CD4-positive, alpha-beta T cell treated with Interleukin-4 for 1 hour (primary cell): ENCODE measurements at places on chromosomes 5 and 9.

DNA sequence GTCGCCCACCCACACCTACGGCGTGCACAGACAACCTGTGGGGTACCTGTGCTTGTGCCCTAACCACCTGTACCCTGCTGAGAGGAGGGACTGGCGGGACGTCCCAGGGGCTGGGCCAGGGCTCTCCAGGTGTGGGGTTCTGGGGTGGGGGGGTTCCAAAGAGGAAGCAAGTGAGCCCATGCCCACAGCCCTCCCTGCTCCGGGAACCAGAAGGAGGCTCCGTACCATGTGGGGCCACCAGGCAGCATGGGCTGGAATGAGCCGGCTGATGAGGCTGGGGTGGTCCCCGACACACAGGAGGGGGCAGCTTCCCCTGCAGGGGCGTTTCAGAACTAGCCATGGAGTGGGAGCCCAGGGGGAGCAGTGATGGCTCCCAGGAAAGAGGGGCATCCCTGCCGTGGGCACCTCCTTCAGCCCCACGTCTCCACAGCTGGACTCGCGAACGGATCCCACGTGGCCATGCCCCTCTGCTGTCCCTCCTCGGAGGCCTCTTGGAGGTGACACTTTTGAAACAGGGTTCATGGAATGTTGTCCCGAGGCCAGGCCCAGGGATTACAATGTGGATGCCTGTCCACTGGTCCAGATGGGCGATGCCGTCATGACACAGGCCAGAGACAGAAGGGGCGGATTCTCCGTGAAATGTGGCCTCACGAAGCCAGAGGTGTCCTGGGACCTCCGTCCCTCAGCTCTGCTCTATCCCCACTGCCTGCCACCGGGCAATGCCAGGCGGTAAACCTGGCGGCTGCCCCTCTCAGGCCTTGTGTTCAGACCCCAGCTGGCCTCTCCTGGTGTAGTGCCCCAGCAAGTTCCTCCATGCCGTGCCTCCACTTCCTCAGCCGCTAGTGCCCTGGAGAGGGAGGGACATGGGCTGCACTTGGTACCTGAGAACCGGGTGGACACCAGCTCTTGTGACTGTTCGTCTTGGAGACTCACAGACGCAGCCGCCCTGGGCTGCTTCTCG lies 33.6 kb upstream of the IRX4 start:
- no peak for DNase-seq

DNA sequence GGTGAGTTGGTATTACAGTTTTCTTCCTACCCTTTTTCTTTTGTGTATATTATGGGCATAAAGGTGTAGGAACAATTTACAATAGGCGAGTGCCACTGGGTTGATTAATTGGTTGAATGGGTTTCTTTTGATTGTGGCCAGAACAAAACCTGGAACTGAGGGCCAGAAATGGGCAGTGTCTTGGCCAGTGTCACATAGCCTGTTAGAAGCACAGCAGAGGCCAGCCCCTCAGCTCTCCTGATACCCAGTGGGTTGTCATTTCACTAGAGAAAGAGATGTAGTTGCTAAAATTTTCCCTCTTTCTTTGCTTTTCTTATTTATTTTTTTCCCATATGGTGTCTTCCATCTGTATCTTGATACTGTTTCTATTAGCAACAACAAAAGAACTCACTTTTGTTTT lies 38.8 kb upstream of the SEMA6A start:
- no peak for DNase-seq

DNA sequence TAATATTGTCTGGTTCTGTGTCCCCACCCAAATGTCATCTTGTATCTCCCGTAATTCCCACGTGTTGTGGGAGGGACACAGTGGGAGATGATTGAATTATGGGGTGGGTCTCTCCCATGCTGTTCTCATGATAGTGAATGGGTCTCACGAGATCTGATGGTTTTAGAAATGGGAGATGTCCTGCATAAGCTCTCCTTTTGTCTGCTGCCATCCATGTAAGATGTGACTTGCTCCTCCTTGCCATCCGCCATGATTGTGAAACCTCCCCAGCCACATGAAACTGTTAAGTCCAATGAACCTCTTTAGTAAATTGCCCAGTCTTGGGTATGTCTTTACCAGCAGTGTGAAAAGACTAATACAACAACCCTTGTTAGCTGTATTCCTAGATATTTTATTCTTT lies 44.5 kb downstream of the GIN1 start:
- no peak for DNase-seq

DNA sequence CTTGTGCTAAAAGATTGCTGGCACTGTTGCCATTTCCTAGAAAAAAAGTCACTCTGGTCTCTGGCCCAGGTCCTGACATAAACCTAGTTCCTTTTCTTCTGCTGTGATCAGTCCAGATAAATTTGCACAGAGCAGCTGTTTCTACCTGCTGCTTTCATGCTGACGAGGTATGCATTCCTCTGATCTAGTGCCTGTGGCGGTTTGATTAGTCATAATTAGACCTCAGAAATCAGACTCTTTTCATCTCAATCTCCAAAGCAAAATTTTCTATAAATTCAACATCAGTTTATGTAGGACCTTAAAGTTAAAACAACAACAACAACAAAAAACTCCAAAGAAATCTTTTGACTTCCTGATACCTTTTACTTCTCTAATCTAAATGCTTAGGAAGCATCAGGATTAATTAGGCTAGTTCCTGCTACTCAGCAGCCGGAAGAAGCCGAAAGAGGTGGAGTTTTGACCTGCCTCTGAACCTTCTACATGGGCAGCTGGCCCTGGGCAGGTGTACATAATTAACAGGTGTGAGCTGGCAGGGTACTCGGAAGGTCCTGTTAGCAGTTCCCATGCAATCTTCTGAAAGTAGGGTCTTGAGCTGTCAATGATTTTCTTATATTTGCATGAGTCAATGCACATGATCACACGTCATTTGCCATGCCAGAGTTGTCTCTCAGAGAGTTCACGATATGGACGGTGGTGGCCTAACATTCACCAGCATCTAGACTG lies 83.3 kb upstream of the CCDC112 start:
- DNase-seq = no peak

DNA sequence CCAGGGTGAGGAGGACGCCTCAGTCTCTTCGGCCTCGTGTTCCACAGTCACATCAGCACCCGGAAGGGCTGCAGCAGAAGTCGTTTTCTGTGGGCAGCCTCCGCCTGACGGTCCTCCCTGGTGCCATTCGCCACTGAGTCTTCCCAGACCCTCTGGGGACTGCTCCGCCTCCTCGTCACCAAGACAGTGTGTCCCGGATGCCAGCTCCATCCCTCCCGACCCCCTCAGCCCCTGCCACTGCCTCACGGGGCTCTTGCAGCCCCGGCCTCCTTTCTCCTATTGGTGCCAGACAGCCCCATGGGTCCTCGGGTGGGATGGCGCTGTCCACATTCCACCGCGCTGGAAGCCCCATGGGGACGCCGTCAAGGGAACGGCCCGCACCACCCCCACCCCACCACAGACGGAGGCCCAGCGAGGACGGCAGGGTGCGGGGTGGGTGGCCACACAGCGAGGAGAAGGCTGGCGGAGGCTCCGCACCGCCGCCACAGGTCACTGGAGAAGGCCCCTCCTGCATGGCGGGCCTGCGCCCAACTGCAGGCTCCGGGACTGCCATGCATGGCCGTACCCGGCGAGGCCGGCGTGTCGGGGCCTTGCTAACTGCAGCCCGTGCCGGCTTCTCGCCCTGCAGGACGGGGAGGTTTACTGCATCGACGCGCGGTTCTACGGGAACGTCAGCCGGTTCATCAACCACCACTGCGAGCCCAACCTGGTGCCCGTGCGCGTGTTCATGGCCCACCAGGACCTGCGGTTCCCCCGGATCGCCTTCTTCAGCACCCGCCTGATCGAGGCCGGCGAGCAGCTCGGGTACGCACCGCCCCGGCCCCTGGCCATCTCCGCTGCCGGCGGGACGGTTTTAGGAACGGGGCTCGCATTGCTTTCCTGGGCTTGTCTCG lies 43.6 kb upstream of the CACNA1B start:
- DNase-seq = no peak

DNA sequence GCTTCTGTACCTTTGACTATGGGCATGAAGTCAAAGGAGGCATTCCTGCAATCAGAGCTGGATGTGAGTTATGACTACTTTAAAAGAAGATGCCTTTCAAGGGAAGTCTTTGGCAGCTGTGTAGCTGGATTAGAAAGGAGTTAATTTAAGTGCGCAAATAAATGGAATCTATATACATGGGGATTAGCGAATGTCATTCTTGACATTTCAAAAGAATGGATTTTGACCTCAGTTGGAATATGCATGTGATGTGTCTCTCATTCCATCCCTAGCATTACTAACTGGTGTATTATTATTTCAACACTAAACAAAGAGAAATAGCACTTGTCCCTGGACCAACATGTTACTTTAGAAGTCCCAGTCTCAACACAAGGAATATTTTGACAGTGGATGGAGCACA lies 359.6 kb upstream of the SLC24A2 start:
- no peak for DNase-seq

GRCh38 chr9:106620866-106621265 lies 242.1 kb upstream of the ZNF462 start:
- DNase-seq = no peak

- DNase-seq = no peak
These were observed 311.3 kb upstream of the GRIN3A start for GRCh38 chr9:102049586-102050246.

DNA sequence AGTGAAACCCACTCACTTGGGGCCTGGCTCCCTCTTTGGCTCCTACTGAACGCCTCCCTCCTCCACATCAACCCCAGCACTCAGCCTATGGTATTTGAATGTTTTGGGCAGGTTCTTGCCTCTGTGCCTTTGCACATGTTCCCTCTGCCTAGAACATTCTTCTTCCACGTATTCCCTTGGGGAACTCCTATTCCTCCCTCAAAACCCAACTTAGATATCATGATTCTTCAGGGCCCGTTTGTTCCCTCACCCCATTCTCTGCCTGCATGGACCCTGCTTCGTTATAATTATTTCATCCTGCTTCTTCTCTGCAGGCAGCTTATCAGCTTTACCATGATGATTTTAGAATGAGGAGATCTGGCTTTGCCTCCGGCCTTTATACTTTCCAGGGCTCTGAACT lies 215.0 kb upstream of the IER5L start:
- DNase-seq = no peak

- DNase-seq = no peak
These were observed 39.3 kb upstream of the SHB start for GRCh38 chr9:38108326-38108725.

GRCh38 chr5:11992518-11992917 lies 88.3 kb upstream of the CTNND2 start:
- DNase-seq = no peak

DNA sequence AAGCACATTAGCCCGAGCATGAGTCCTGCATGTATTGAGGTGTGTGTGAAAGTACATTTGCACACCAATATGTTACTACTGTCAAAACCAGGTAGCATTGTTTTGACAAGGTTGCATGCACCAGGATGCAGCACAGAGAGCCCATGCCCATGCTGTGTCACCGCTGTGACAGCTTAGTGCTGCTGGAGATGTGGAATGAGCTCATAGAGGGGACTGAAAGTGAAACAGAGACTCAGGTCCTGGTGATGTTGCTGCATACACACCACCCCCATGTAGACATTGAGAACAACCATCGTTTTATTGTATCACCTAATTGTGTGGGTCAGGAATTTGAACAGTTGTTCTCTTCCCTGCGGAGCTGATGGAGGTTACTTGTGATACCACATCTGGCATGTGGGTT lies 53.0 kb downstream of the GADD45G start:
- DNase-seq = no peak

- no peak for DNase-seq
These were observed 803.6 kb downstream of the NR2F1-AS1 start for GRCh38 chr5:92777421-92777820.

DNA sequence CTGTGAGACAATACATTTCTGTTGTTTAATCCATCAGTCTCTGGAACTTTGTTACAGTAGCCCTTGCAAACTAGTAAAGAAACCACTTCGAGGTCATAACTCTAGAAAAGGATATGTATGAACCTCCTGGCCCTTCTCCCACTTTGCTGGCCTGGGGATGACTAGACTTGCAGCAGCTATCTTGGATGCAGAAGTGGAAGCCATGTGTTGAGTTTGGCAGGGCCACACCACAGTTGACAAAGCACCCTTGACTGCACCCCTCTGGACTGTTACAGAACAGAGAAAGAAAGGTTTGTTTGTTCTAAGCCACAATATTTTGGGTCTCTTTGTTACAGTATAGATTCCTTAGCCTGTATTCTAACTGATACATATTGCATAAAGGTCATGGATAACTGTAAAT lies 183.2 kb upstream of the TAS2R1 start:
- no peak for DNase-seq

DNA sequence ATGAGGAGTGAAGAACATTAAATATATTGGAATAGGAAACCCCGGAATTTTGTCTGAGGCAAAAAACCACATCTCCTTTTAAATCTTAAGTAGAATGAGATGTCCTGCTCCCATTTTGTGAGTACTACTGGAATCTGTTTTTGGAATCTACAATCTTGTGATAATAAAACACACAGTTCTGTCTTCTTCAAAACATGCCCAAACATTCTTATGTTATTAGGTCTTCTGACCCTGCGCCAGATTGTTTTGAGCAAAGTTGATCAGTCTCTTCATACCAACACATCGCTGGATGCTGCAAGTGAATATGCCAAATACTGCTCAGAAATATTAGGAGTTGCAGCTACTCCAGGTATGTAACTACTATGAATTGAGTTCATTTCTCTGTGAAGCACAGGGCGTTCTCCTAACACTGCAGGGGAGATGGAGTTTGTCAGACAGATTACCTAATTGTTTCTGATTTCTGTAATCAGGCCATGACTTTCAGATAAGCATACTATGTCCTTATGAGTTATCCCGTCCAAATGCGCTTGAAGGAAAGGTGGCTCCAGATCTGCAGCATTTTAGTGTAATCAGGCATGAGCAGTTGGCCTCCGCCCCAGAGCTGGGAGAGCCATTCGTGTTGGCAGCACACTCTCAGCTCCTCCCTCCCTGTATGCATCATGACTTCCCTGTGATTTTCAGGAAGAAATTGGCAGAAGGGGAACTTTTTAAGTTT lies 88.0 kb downstream of the NLN start:
- no peak for DNase-seq

- DNase-seq = no peak
These were observed 3.6 kb upstream of the DPH7 start for GRCh38 chr9:137582286-137582860.

DNA sequence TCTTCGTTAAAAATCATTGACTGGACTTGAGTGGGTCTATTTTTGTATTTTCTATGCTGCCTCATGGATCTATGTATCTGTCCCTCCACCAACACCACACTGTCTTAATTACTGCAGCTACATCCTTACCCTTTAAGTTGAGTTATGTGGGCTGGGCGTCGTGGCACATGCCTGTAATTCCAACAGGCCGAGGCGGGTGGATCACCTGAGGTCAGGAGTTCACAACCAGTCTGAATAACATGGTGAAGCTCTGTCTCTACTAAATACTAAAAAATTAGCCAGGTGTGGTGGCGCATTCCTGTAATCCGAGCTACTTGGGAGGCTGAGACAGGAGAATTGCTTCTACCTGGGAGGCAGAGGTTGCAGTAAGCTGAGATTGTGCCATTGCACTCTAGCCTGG lies 48.2 kb downstream of the XRCC4 start:
- no peak for DNase-seq

- DNase-seq = no peak
These were observed 26.3 kb downstream of the REEP5 start for GRCh38 chr5:112895682-112896081.
